ENCODE measurements at places on chromosomes 2 and 18.

DNA sequence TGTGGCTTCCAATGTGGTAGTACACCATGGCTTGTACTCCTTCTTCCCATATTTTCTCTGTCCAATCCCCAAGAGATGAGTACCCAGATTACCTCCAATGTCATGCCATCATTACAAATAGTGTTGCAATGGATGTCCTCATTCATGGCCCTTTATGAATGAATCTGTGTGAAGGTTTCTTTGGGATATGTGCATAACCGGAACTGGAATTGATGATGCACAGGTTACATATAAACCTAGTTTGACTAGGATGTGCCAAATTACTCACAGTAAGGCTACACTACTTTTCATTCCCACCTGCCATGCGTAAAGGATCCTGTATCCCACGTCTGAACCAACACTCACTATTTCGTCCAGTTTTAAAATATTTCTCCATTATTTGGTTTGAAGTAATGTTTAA is 173.9 kb upstream of the CXCR4 start:
- DNase-seq: no peak

DNA sequence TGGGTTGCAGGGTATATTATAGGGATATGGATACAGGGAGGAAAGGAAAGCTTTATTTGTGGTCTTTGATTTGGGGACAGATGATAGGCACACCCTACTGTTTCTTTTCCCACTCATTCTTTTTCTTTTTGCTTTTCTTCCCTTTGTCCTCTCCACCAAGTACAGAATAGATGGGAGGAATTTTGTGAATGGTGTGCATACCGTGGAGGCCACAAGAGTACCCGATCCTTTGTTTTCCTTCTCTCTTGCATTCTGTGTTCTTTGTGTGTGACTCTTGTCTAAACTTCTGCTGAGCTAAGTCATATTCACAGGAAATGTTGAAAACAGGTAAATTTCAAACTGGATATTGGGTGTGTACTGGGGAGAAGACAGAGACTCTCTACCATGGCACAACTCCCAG is 321.4 kb upstream of the SLC8A1 start:
- DNase-seq: no peak

GRCh38 chr2:30266051-30266621 is 34.8 kb downstream of the LBH start:
- no peak for DNase-seq

DNA sequence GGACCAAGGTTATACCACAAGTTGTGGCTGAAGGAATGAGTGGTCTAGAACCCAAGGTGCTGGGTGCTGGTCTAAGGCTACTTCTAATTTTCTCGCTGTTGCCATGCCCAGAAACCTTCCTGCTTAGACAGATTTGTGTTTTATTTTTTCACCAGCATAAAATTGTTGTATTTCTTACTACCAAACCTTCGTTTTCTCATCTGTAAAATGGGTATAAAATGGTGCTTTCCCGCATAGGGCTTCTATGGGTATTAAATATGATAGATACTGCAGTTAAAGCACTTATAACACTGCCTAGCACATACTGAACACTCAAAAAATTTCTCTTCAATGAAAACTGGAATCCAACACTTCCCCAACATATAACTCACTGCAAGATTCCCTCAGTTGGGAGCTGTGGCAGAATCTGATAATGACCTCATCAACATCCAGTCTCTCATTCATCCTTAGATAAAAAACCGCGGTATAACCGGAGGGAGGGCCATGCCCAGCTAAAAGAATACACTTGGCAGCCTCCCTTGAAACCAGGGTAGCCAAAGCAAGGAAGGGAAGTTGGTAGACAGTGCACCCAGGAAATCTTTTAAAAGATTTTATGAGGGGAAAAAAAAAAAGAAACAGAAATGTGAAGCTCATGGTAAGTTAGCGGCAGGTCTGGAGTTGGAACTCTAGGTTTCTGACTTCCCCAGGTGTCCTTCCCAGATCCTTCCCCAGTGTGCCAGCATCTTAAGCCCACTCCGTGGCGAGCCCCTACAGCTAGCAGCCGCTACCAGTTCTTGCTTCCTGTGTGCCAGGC is 1.2 kb downstream of the NEMP2 start:
- DNase-seq: no peak

GRCh38 chr18:6591491-6591890 is 138.0 kb upstream of the ARHGAP28 start:
- no peak for DNase-seq

GRCh38 chr2:15378148-15378908 is 182.8 kb downstream of the NBAS start:
- no peak for DNase-seq

DNA sequence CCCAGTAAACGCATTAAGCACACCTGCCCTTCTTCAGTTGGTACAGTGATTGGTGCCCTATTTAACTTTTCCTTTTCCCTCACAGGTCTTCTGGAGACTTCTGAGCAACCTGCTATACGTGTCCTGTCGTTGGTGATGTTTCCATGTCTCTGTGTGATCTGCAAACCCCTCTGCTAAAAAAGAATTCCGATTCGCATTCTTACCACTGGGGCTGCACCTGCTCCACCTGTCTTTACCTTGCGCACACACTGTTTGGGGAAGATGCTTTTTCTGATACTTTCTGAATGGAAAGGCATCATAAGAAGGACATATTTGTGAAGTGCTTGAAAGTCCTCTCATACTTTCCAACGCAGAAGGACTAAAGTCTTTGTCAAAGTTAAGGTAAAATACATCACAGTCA is 323.9 kb upstream of the SOX11 start:
- no peak for DNase-seq

DNA sequence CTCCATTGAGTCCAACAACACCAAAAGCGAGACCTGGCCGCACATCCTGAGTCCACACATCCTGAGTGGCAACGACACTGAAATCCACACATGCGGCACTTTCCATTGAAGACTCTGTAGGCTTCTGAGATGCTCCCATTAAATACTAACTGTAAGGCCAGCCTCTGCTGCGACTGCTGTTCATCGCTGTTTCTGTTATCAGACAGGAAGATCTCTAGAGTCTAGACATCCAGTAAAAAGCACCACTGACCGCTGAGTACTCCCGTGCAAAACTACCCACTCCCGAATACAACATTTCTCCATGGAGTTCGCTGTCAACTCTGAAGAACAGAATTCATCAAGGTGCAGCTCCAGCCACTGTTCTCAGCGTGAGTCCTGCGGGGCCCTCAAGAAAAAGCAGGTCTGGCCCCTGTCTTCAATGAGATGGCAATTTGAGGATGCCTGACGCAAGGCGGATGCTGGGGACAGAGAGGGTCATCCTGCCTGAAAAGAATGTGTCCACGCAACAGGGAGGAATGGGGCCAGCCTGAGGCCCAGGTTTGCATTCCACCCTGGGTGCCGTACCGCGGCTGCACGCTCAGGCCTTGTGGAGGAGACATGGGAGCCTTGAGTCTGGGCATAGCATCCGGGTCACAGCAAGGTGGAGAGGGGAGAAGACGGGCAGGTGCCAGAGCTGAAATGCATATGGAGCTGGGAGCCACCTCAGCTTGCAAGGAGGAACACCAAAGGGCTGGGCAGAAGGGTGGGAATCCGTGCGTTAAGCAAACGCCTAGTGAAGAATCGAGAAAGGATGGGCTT is 61.9 kb downstream of the ZNF516 start:
- DNase-seq: no peak

DNA sequence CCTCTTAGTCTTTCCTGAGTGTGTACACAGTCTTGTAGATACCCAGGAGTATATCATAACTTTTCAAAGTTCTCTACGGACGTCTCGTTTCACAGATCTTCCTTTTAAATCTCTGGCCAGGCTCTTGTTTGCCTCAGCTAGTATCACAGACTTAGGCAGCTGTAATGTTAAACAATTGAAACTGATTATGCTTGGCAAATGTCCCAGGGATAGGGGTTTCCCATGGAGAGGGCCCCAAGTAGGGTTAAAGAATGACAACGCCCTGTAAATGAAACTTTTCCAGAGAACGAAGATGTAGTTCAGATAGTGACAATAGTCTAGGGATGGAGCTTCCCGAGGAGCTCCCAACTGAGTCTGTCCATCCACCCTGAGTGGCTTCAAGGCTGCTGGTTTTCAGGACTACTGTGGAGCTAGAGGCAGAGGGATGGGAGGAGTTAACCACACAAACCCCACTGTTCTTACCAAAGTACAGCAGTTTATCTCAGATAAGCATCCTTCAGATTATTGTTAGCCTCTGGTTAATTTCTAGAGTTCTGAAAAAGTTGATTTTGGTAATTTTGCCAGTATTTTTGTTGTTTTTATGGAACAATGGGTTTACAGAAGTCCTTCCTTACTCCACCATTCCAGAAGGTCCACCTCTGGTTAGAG is 9.1 kb downstream of the NEURL3 start:
- DNase-seq: no peak

- DNase-seq: no peak
Measured at GRCh38 chr18:60067426-60068210, 167.8 kb downstream of the PMAIP1 start.

DNA sequence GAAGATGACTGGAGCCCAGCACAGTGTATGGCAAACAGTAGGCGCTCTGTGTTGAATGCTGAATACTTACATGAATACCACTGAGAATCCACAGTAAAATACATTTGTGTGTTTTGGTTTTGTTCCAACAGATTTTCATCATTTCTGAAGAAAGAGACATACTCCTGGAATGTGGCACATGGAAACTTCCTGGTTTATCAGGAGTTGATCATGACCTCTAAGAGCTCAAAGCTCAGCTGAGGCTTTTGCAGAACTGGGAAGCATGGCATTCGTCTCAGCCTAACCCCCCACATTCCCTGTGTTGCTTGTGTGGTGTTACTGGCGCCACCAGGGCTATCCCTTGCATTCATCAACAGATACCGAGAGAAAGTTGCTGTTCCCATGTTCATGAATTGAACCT is 316.9 kb upstream of the REV1 start:
- no peak for DNase-seq

- DNase-seq: no peak
Measured at GRCh38 chr2:54204476-54204875, 51.6 kb downstream of the TSPYL6 start.

GRCh38 chr18:75221397-75221796 is 10.8 kb downstream of the TSHZ1 start:
- no peak for DNase-seq

GRCh38 chr18:23314672-23315071 is 138.4 kb upstream of the RIOK3 start:
- no peak for DNase-seq

DNA sequence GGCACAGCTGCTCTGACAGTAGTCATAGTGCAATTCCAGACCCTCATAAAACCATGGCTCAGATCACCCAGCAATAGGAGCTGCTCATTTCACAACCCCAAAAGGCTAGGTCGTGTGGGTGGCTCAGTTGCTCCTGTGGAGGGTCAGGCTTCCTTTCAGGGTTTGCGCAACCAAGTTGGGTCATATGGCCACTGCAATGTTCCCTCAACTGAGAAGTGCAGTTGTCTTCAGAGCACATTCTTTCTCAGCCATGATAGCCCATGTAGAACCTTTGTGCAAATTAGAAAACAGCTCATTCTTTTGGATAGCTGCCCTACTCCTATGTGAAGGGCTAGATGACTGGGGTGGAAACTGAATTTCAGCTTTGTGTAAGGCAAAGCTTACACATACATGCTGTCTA is 3.2 kb downstream of the SERPINB13 start:
- no peak for DNase-seq

- no peak for DNase-seq
Measured at GRCh38 chr2:180352620-180353019, 345.5 kb upstream of the CWC22 start.

DNA sequence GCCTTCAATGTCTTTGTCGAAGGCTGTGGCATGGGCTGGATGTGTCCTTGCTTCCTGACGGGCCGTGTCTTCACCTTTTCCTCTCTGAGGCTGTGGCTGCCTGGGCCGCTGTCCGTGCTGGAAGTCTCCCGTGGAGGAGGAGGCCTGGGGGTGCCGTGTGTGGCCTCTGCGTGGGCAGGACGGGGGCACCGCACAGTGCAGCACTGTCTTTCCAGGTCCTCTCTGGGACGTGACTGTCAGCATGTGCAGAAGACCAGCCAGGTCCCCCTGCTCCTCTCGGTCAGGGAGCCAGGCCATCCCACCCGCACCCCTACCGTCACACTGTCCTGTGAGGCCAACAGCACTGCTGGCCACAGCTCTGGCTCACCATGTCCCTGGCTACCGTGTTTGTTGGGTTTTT is 64.4 kb upstream of the ZNF236 start:
- no peak for DNase-seq

DNA sequence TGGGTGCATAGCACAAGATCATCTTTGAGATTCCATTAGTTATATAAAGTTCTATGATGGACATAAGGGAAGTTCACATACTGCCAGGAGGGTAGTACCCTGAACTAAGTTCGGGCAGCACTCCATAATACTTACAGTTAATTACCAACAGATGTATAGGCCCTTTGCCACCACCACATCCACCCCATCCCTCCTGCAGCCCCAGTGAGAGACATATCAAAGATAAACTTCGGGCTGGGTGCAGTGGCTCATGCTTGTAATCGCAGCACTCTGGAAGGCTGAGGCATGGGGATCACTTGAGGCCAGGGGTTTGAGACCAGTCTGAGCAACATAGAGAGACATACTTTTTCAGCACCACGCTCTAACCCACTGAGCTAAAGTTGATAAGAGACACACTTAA is 46.4 kb upstream of the NPAS2 start:
- DNase-seq: no peak

DNA sequence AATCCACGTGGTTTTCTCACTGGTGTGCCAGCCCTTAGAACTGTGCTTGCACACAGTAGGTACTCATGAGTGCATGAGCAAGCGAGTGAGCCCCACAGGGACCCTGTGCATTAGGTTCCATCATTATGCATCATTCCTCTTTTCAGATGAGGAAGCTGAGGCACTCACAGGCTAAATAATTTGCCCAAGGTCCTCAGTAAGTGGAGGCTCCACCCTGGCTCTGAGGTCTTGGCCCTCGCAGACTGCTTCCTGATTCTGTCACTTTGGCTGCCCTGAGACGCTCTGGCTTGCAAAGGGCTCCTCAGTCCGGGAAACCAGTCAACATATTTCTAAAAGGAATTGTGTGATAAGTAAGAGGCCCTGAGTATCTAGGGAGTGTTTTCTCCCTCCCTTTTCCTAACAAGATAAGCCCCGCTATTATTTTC is 71.7 kb downstream of the IL1R2 start:
- no peak for DNase-seq

DNA sequence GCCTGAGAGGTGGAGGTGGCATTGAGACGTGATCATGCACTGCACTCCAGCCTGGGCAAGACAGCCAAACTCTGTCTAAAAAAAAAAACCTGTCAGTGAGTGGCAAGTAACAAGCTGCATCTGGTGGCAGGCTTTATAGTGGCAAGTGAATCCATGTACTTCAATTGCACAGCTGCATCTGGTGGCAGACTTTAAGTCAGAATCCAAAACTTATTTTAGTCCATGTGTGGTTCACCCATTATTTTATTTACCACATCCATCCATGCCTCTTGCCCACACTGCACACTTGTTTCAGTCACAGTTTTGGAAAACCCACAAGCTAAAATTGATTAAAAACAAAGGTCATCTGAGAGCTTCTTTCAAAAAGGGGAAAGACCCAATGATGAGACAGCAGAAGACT is 1636.4 kb upstream of the NXPH2 start:
- DNase-seq: no peak

Measured in thymus (tissue), 14 donors.